Camera-type eye (tissue), 1 donor: ENCODE measurements at places on chromosomes 11 and 22. TPM values are rescaled to one million over a fixed set of nuclear protein-coding genes. Genes with fewer than 3 reads are reported as not detected.

The BRSK2 gene
- 50.6 TPM for total RNA-seq

The SLC25A17 gene
- 27.3 TPM for total RNA-seq

The MIAT gene
- total RNA-seq = 180 TPM

The CSRP3 gene
- total RNA-seq = 22.8 TPM

The CD3E gene
- 0.55 TPM for total RNA-seq

The RAB38 gene
- total RNA-seq = 23.6 TPM

The HMOX1 gene
- total RNA-seq = 10.9 TPM

The SMIM35 gene
- total RNA-seq = 0.11 TPM

The OR52H1 gene
- total RNA-seq = 0.66 TPM

The NXPE1 gene
- total RNA-seq = not detected

The CREB3L1 gene
- total RNA-seq = 35.6 TPM
